ENCODE measurements at places on chromosomes 5 and 9.

DNA sequence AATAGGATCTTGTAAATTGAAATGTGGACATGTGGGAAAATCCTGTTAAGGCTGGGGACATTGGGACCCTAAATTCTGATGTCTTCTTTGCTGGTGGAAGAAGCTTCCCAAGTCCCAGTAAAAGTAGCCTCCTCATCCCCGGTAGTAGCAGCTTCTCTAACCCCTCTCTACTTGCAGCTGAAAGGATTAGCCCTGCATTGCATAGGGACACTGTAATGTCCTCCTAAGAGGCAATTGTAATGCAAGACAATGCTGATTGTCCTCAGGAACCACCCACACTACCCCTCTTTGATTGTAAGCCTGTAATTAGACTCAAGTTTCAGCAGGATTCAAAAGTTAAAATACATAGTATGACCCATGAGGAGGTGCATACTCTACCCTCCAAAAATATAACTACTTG lies 1938.4 kb upstream of the C9orf72 start:
- no peak for DNase-seq

DNA sequence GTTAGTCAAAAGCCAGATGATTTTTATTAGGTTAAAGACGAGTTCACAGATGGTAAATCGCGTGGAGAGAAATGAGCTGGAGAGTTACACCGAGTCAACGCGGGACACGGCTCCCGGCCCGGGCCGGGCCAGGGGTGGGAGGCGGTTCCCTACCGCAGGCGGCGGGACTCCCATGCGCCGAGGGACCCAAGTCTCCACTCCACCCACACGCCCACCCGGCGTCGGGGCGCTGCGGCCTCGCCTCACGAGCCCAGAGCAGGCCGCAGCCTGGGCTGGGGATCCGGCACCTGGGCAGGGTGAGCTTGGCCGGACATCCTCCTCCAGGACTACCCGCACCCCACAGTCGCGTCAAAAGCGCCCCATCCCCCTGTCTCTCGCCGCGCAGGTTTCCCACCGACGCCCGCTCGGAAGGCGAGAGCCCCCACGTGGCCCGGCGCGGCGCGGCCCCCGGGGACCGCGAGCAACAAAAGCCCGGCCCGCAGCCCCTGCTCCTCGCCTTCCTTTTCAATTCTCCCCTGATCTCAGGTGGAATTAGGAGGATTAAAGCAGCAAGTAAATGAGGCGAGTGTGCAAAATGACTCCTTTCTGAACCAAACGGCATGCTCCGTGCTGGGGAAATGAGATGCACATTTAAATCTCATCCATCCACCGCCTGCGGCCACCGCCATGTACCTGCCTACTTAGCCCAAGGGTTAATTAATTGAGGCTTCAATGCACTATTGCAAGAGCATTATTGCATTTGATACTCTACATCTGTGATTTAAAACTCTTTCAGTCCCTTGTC lies 196.5 kb upstream of the TBCA start:
- DNase-seq: no peak

DNA sequence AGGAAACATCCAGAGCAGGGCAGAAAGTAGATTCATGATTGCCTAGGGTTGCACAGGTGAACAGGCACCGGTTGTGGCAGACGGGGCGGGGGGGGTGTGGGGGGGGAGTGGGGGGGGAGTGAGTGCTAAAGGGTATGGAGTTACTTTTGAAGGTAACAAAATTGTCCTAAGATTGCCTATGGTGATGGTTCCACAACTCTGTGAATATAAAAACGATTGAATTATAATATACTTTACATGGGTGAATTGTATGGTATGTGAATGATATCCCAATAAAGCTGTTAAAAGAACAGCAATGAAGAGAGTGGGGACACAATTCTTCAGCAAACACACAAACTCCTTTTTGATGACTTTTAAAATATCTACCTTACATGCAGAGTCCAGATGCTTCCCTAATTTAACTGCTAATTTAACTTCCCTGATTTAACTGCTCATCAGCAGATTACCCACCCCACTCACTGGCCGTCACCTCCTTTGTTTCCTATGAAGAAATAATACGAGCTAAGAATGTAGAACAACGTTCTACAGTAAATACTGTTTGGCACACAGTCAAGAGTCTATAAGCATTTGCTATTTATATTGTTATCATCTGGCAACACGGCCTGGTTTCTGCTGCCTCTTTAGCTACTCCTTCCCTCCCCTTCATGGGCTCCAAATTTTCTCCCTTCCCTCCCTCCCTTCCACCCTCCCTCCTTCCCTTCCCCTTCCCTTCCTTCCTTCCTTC lies 83.5 kb downstream of the PTCH1 start:
- DNase-seq: no peak

DNA sequence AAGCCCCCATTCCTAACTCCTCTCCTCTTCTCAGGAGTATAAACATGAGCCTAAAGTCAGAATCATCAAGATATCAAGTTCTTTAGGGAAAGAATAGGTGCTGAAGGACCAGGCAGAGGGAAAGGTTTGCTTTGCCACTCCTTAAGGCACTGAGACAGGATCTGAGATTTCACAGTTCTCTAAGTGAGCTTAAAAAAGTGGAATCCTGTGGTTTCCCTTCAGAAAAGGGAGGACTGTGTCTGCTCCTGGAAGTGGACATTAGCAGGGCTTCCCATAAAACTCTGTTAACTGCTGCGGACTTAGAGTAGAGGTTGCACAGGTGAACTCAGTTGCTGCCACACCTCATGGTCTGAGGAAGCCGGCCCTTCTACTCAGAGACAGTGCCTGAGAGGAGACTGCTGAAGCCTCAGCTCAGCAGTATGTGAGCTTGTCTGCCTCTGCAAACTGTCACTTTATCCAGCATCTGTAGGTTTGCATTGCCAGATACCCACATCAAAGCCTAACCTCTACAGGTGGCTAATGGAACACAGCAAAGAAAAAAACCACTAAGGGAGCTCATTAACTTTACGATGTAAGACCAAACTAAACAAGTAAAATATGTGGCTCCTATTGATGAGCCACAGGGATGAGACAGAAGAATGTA lies 42.9 kb downstream of the RIC1 start:
- DNase-seq: no peak

DNA sequence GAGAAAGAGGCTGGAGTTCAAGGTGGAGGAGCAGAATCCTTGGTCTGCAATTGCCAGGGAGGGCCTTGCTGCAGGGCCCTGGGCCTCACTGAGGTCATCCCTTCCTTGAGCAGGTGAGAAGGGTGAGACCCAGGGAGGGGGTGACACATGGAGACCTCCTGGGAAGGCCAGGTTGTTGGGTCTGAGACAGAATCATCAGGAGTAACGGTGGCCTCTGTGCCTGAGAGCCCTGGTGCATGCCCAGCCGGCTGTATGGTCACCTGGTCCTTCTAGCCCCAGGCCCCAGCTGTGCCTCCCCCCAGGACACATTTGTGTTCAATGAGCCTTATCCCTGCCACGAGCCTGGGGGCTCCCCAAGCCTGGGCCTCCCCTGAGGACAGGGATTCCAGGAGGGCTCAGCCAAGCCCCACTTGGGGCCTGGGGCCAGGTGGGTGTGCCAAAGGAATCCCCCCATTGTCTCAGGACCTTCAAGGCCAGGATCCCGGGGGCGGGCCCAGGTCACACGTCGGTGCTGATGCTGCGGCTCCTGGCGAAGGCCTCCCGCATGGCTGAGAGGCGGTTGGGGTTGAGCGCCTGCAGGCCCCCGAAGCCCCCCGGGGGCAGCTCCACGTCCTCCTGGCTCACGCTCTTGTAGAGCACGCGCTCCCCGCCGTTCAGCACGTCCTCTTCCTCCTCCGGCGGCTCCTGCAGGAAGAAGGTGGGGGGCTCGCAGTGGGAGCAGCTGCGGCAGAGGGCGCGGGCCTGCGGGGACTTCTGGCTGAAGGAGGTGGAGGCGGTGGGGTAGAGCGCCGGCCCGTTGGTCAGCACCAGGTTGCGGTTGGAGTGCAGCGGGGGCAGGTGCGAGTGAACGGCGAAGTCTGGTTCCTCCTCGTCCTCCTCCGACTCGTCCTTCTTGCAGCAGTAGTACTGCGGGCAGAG lies 30.4 kb downstream of the FAM163B start:
- DNase-seq: no peak

- DNase-seq: no peak
Observed at GRCh38 chr5:7871653-7872052, 2.7 kb downstream of the MTRR start.

Data from hypothalamus (tissue), 51 donors.